Cardiac fibroblast (primary cell): ENCODE measurements at places on chromosomes 2 and 18.

GRCh38 chr2:201057715-201058248, 13.7 kb downstream of the HYCC2 start:
- DNase-seq = no peak

GRCh38 chr18:61602836-61603235, 269.6 kb downstream of the CDH20 start:
- no peak for DNase-seq

DNA sequence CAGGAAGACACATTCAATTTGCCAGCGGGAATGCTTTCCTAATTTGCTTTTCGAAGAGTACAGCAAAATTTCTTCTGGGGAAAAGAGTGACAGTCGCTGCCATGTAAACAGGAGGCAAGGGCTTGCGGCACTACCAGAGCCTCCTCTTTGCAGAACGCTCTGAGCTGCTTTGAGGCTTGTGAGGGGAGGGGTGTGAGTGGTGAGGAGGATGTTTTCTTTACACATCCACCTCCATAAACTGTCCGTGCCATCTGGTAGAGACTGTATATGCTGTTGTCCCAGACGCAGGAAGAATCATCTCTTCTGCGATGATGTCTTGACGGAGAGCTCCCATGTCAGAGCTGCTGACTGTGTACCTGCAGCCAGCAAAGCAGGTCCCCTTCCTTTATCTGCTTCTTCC, 138.0 kb downstream of the SOCS6 start:
- no peak for DNase-seq

DNA sequence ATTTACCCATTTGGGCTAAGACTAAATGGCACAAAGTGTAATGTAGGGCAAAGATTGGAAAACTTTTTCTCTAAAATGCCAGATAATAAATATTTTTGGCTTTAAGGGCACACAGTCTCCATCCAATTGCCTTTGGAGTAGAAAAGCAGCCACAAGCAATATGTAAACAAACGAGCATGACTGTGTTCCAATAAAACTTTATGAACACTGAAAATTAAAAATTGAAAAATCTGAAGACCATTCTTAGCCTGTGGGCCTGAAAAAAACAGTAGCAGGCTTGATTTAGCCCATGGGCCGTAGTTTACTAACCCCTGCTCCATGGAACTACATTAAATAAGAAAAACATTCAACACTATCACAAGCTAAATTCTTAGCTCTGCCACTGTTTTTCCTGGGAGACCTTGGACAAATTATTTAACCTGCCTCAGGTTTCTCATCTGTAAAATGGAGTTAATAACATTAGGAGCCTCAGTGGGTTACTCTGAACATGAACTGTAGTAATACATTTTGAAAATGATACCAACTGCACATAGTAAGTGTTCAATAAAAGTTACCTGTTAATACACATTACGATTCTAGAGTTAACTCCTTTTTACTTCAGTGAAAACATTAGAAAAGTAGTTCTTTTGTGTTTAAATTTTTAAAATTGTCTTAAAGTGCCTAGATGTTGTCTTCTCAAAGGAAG, 1.3 kb downstream of the IFIH1 start:
- no peak for DNase-seq

DNA sequence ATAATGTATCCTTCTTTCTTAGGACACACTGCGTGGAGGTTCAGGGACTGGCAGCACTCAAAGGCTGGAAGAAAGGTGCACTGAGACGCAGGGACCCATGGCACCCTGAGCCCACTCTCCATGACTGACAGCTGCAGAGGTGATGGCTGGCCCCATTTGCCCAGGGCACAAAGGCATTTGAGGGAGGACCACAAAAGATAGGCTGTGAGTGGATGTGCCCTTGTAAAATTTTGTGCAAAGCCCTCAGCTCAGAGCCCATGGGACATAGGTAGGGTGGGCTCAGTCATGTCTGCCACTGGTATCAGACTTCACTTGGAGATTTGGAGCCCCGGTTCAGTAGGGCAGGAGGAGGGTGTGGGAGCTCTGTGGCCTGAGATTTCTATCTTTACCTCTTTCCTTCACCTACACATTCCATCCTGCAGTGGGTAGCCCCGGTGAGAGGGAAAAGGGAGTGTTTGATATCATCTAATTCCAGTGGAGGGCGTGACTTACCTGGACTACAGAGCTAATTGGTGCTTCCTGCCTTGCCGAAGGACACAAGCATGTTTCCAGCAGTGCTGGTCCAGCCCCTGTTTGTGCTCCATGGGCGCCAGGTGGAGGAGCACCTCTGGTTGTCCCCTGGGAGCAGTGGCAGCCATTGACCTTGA, 312.2 kb downstream of the EN1 start:
- no peak for DNase-seq

GRCh38 chr2:239157771-239158170, 243.0 kb downstream of the HDAC4 start:
- no peak for DNase-seq

- peak; percentile 97 for DNase-seq
Measured at GRCh38 chr2:144516981-144517865, 2.7 kb downstream of the ZEB2 start.

DNA sequence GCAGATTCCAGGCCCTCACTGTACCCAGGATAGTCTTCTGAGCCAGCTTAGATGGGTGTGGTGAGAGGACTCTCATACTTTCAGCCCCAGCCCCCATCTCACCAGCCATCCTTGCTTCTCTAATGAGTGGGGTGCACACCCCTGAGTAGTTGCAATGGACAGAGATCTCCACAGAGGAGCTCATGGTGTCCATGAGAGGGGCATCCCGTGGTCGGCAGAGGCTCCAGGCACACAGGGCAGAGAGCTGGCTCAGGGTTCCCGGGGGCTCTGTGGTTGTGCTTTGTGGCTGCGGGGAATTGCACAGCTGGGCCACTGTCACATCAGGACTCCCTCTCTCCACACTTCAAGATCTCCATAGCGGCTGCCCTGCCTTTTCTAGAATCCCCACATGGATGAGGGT, 226.0 kb upstream of the PXDN start:
- no peak for DNase-seq

- DNase-seq = no peak
Measured at GRCh38 chr2:130352237-130352636, 3.6 kb upstream of the PTPN18 start.

DNA sequence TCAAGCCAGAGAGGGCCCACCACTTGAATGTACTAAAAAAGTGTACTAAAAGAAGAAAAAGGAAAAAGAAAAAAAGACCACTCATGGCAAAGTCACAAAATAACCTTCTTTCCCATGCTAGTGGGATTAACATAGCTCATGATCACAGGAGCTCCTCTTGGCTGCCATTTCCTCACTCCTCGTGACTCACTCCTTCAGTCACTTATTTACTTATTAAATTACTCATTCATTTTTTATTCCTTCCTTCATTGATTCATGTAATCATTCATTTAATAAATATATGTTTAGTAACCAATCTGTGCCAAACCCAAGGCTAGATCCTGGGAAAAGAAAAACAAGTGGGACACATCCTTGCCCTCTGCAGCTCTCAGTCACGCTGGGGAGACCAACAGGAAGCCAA, 300.5 kb downstream of the INSIG2 start:
- no peak for DNase-seq

GRCh38 chr2:211802666-211803065, 735.9 kb downstream of the ERBB4 start:
- DNase-seq = no peak

GRCh38 chr2:80706951-80707350, 402.4 kb upstream of the LRRTM1 start:
- no peak for DNase-seq

GRCh38 chr2:64168756-64169155, 24.5 kb upstream of the PELI1 start:
- DNase-seq = no peak

- DNase-seq = peak; percentile 93
Measured at GRCh38 chr2:46850742-46851141, 64.9 kb downstream of the MCFD2 start.

DNA sequence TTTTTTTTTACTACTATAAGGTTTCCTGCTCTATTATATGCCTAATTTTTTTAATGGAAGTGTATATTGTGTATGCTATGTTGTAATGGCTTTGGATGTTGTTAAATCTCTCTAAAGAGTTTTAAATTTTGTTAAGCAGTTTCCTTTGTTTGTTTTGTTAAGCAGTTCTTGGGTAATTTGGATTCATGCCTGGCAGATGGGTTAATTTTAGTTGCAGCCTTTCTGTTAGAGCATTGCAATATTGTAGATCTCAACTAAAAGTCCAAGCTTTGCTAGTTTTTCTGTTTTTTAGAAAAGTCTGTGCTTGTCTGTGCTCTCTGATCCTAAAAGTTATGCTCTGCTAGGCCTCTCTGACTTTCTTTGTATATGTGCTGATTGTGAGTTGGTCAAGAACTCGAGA, 1229.0 kb upstream of the NRXN1 start:
- DNase-seq = peak; percentile 40

- DNase-seq = no peak
Measured at GRCh38 chr2:146143971-146144370, 1624.1 kb upstream of the ZEB2 start.

DNA sequence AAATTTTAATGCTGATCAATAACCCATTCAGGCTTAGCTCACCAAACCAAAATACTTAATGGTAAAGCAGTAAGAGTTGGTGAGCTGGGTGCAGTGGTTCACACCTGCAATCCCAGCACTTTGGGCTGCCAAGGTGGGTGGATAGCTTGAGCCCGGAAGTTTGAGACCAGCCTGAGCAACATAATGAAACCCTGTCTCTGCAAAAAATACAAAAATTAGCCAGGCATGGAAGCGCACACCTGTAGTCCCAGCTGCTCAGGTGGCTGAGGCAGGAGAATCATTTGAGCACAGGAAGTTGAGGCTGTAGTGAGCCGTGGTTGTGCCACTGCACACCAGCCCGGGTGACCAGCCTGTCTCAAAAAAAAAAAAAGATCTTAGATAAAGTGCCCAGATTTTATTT, 35.7 kb upstream of the MPP4 start:
- DNase-seq = no peak

DNA sequence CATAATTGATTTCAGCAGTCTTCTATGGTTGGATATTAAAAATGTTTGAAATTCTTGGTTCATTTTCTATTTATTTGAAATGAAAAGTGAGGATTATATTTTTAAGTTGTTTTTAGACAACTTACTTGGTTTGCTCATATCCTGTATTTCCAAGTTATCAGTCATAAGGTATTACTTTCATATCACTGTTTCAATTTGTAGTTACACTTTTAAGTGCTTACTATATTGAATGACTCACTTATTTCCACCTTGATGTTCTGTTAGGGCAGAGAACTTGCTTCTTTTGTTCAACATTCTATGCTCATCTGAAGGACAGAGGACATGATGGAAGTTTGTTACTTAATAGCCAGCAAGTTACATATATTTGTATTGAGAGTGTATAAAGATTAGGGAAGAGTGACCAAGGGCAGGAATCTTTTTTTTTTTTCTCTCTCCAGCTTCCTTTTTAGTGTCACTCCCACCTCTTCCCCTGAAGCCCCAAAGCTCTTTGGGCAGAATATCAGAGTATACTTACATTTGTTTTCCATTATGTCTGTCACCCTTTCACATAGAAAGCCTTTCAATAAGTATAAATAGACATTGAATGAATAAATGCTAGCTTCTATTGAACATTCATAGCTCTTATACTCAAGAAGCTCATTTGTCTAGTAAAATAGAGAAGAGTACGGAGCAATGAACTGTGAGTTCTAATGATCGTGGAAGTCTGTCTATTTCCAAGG, 28.1 kb downstream of the PIK3C3 start:
- peak; percentile 17 for DNase-seq

- peak; percentile 59 for DNase-seq
Measured at GRCh38 chr2:54557601-54558187, 101.6 kb downstream of the SPTBN1 start.

DNA sequence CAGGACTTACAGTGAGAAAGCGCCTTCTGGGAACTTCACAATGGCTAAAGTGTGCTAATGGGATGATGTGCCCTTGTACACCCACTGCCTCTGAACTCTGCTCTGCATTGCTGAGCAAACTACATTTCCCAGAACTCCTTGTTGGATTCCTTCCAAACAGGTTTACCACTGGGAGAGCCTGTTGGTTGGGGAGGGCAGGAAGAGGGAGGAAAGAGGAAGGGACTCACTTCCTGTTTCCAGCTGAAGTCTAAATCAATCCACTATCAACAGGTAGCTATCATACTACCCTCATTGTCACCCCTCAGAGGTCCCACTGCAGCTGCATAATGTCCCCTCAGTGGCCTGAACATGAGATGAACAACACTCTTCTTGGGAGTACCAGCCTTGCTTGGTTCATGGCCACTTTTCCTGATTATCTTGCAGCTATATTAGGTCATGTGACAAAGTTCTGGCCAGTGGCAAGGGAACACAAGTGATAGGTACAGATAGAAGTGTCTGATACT, 109.7 kb downstream of the MSH2 start:
- peak; percentile 19 for DNase-seq

GRCh38 chr18:75827751-75828287, 400.3 kb upstream of the SMIM21 start:
- no peak for DNase-seq

DNA sequence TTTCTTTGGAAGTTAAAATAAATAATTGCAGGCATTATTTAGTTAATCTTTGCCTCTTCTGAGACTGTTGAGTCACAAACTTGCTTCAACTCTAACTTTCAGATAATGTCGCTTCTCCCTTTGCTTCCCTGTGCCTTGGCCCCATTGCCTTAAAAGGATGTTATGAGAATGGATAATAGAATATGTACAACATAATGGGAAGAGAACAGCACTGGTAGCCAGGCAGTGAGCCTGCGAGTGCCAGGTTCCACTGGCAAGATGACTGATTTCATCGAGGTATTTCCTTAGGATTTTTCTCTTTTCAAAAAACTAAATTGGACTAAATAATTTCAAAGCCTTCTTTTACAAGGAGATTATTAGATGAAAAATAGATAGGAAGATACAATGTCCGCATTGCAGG, 420.9 kb downstream of the TGIF1 start:
- no peak for DNase-seq

- DNase-seq = peak; percentile 78
Measured at GRCh38 chr2:29014811-29015421, 33.8 kb downstream of the TOGARAM2 start.

DNA sequence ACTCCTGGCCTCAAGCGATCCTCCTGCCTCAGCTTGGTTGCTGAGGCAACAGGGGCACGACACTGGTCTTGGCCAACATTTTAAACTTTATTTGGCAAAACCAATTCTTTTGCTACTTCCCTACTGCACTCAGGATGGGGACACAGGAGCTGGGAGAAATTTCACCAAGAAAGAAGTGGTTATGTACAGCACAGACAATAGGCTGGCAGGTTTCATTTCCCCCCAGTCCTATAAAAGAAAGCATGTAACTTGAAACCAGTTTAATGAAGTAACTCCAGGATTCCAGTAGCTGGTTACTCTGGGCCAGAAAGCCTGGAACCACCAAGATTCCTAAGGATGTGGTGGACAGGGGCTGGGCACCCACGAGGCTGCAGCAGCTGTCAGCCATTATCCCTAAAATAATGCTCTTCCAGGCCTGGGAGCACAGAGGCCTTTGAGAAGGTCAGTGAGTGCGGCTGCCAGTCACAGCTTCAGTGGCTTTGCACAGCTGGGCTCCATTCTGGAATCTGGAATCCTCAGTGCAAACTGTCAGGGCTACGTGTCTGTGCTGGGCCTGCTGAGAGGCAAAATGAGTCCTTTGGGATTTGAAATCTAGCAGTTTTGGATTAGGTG, 142.3 kb upstream of the ITGA6 start:
- peak; percentile 19 for DNase-seq
